ENCODE measurements at places on chromosomes 2 and 18.

GRCh38 chr18:52700816-52701215 is 360.8 kb downstream of the DCC start:
- H3K27ac ChIP-seq, result no peak overlapping the region
- H3K27me3 ChIP-seq, result no peaks in the 10 kb centered on the region
- H3K4me3 ChIP-seq, result no peak overlapping the region
- H3K36me3 ChIP-seq, result no peaks in the 10 kb centered on the region

DNA sequence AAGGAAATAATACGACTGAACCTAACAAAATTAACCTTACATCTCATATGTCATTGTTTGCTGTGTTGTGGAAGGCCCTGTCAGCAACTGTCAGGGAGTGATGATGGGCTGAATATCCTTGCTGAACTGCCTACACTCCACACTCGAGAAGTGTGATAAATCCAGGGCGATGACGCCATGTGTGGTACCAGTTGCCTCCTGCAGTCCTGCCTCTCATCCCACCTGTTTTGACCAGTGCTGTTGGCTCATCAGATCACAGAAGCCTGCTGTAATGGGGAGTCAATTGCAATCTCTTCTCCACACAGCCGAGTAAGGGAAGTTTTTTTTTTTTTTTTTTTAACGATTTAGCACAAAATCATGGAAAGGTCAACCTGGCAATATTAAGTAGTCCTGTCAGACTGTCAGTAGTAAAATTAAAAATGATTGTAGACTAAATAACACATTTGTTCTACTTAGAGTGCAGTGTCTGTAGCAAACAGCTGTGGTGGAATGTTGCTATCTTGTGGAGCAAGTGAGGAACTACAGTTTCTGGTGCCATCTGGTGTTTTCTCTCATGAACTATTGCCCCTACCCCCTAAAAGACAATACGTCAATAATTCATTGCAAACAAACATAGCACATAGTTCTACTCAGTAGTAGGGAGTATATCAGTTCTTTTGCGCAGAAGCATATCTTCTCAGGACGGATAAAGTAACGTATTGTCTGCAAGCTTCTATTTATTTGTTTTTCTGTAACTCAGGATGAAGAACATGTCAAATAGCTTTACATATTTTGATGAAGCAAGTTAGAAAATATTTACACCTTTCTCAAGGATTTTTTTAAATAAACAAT is 347.6 kb downstream of the CTNNA2 start:
- no peaks in the 10 kb centered on the region for H3K4me1 ChIP-seq
- no peaks in the 10 kb centered on the region for H3K36me3 ChIP-seq
- no peak overlapping the region for H3K27ac ChIP-seq
- no peaks in the 10 kb centered on the region for H3K27me3 ChIP-seq
- H3K4me3 ChIP-seq, result no peak overlapping the region
- DNase-seq, result no peak

DNA sequence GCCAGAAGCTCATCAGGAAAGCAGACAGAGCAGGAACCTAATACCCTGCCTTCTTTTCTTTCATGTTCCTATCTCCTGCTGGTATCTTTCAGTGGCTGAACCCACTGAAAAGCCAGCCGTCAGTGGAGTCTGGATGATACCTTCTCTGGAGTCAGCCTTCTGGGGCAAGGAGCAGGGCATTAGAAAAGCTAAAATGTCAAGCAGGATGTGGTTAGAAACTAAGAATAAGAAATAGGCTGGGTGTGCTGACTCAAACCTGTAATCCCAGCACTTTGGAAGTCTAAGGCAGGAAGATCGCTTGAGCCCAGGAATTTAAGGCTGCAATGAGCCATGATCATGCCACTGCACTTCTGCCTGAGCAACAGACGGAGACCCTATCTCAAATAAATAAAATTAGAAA is 642.0 kb upstream of the FSHR start:
- H3K4me1 ChIP-seq, result no peaks in the 10 kb centered on the region
- no peak for DNase-seq
- no peaks in the 10 kb centered on the region for H3K36me3 ChIP-seq
- no peak overlapping the region for H3K4me3 ChIP-seq

DNA sequence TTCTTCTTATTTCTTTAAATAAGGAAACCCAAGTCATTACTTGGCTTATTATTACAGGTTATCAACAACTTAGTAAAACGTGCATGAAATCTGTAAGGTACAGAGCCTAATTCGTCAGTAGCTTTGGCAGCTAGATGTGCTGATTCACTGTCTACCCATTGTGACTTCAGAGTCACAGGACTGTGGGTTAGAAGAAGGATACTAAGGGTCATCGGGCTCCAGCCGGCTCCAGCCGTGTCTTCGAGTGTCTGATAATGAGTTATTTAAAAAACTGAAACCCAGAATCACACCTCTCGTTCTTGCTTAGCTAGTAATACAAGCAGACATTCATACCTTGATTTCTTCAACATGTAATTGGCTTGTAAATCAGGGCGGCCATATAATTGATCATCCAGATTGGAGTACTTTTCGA is 170.5 kb downstream of the FMNL2 start:
- no peaks in the 10 kb centered on the region for H3K27me3 ChIP-seq
- no peak overlapping the region for H3K27ac ChIP-seq
- H3K4me3 ChIP-seq, result no peak overlapping the region
- H3K4me1 ChIP-seq, result no peaks in the 10 kb centered on the region
- H3K36me3 ChIP-seq, result no peaks in the 10 kb centered on the region
- DNase-seq, result no peak

DNA sequence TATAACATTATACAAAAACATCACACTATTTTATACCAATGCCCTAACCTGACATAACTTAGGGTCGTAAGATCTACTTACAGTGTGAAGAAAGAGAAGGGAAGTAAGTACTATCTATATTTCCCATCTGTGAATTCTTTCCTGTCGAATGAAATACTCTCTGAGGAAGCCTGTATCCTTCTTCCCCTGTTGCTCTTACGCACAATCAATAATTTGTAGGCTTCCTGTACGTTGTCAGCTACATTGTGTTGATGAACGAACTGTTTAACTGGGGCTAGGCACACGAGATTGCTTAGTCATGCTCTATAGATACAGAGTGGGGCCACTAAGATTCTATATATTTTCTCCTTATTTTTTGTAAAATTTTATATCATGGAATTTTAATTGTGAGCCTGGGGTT is 1125.0 kb upstream of the CELF4 start:
- no peak for DNase-seq
- no peaks in the 10 kb centered on the region for H3K27me3 ChIP-seq
- H3K27ac ChIP-seq, result no peak overlapping the region
- H3K4me3 ChIP-seq, result no peak overlapping the region

GRCh38 chr2:132747046-132747445 is 77.0 kb upstream of the LYPD1 start:
- no peak overlapping the region for H3K27ac ChIP-seq
- H3K4me1 ChIP-seq, result no peaks in the 10 kb centered on the region
- no peaks in the 10 kb centered on the region for H3K36me3 ChIP-seq
- H3K27me3 ChIP-seq, result no peaks in the 10 kb centered on the region
- no peak for DNase-seq

GRCh38 chr2:228840113-228840742 is 430.9 kb downstream of the PID1 start:
- H3K4me1 ChIP-seq, result no peaks in the 10 kb centered on the region
- no peak overlapping the region for H3K4me3 ChIP-seq
- DNase-seq, result no peak
- H3K36me3 ChIP-seq, result no peaks in the 10 kb centered on the region
- no peaks in the 10 kb centered on the region for H3K27me3 ChIP-seq

GRCh38 chr2:195861821-195862220 is 204.8 kb downstream of the SLC39A10 start:
- H3K27me3 ChIP-seq, result no peaks in the 10 kb centered on the region
- no peak for DNase-seq

DNA sequence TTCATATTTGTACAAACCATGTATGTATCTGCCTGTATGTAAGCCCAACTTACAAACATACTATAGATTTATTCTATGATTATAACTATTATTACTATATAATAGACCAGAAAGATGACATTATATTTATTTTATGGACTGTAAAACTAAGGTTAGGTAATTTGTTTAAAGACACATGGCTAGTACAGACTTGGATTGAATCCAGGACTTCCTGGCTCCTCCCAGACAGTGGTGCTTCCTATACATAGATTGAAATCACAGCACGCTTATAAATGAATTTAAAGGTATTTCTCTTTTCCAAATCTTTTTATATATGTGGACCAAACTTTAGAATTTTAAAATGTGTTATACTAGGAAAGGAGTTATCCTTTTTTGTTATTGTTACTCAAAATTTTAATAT is 151.6 kb upstream of the MYO3B start:
- no peak overlapping the region for H3K27ac ChIP-seq
- H3K4me3 ChIP-seq, result no peak overlapping the region
- no peaks in the 10 kb centered on the region for H3K27me3 ChIP-seq

GRCh38 chr2:28600181-28600580 is 104.3 kb downstream of the PLB1 start:
- no peaks in the 10 kb centered on the region for H3K36me3 ChIP-seq
- no peak overlapping the region for H3K27ac ChIP-seq
- DNase-seq, result no peak
- H3K4me1 ChIP-seq, result no peaks in the 10 kb centered on the region
- no peak overlapping the region for H3K4me3 ChIP-seq
- no peaks in the 10 kb centered on the region for H3K27me3 ChIP-seq

Data from iPS DF 6.9 (cell line).